CD4-positive, alpha-beta T cell (primary cell): ENCODE measurements at places on chromosomes 13 and 19. TPM values are rescaled to one million over a fixed set of nuclear protein-coding genes. Genes with fewer than 3 reads are reported as not detected.

DNA sequence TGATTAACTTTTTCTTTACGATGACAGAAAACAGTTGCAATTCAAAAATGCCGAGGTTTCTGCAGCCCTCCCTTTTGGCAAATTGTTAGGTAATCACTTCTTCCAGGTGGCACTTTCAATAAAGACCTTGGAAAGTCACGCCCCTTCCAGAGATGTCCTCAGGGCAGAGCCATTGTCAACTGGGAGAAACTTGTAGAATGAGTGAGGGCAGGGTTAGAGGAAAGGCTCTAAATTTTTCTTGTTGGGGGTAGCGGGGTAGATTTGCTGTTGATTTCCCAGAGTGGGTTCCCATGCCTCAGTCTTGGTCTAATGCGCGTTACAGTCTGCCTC is 421.1 kb downstream of the FGF9 start:
- DNase-seq, result no peak

DNA sequence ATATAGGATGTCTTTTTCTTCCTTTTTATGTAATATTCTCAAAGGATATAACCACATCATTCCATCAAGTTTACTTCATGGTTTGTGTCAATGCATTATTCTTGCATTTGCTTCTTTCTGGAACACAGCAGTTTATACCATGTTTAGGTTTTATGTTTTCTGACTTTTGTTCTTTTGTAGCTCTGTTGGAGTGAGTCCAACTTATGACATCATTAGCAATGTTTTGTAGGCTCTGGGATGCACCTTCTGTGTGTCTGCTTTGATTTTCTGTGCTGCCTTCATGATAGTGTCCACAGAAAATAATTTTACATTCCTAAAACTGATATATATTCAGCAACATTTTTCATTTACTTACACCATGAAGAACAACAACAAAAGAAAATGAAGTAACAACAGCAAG is 68.9 kb downstream of the SHISA2 start:
- no peak for DNase-seq

DNA sequence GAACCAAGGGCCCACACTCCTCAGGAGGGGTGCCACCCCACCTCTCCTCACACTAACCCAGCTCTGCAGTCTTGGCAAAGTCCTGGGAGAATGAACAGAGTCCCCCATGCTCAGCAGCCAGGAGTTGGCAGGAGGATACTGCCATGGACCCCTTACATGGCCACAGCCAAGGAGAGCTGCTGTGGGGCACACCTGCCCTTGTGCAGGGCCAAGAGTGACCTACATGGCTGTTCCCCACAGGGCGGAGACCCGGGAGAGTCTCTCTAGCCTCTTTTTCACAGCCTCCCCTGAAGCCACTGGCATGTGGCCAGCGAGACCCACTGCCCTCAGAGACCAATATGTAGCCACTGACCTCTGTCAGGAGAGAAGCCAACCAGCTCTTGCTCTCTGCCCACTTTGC is 45.9 kb upstream of the VSTM2B start:
- no peak for DNase-seq

DNA sequence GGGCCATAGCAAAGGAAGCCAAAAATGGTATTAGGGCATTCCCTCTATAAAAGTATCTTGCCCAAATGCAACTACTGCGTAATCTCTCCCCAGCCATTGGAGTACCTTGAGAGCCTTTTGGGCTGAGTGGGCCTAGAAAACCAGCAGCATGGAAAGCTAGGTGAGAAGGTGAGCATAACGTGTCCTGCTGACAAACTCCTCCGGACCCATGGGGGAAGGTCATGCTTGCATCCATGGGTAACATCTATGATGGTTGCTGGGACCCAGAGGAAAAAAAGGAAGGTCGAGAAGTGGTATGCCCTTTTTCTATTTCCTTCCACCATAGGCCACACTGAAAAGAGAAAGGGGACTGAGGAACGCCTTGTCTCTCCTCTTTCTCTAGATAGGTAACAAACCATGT is 57.4 kb downstream of the ZNF728 start:
- no peak for DNase-seq

GRCh38 chr19:17720440-17720839 is 1.2 kb downstream of the MAP1S start:
- no peak for DNase-seq

DNA sequence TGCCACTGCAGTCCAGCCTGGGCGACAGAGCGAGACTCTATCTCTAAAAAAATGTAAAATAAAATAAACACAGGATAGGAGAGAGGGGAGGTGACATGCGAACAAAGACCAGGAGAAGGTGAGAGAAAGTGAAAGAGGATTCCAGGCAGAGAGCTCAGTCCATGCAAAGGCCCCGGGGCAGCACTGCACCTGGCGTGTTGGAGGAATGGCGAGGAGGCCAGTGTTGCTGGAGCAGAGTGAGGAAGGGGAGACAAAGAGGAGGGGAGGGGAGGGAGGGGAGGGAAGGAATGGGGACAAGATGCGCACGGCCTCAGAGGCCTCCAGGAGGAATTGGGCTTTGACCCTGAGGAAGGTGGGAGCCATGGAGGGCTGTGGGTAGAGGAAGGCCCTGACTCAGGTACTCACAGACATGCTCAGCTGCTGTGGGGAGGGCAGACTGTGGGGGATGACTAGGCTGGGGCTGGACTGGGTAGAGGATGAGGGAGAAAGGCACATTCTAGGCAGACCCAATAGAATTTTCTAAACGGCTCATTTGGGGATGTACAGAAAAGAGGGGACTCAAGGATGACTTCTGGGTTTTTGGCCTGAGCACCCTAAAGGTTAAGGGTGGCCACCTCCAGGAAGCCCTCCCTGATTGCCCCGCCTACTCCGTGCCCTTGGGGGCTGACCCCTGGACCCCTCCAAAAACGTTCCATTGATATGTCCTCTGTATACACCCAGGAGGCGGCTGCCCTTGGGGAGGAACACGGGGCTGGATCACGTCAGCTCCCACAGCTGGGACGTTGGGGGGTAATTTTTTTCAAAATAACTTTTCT is 43.9 kb downstream of the PTPRS start:
- no peak for DNase-seq

DNA sequence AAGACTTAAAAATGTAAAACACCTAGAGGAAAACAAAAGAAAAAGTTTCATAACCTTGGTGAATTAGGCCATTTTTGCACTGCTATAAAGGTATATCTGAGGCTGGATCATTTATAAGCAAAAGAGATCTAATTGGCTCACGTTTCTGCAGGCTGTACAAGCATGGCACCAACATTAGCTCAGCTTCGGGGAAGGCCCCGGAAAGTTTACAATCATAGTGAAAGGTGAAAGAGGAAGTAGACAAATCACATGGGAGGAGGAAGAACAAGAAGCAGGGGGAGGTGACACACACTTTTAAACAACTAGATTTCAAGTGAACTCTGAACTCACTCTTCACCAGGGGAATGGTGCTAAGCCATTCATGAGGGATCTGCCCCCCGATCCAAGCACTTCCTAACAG is 1358.5 kb upstream of the PCDH9 start:
- no peak for DNase-seq

DNA sequence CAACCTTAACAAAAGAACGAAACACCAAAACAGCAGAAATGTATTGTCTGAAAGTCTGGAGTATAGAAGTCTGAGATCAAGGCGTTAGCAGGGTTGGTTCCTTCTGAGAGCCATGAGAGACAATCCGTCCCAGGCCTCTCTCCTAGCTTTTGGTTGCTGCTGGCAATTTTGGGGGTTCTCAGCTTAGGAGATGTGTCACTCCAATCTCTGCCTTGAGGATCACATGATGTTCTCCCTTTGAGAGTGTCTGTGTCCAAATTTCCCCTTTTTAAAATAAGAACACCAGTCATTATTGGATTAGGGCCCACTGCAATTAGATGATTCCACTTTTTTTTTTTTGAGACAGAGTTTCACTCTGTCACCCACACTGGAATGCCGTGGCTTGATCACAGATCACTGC is 10.1 kb downstream of the KCNN1 start:
- no peak for DNase-seq

DNA sequence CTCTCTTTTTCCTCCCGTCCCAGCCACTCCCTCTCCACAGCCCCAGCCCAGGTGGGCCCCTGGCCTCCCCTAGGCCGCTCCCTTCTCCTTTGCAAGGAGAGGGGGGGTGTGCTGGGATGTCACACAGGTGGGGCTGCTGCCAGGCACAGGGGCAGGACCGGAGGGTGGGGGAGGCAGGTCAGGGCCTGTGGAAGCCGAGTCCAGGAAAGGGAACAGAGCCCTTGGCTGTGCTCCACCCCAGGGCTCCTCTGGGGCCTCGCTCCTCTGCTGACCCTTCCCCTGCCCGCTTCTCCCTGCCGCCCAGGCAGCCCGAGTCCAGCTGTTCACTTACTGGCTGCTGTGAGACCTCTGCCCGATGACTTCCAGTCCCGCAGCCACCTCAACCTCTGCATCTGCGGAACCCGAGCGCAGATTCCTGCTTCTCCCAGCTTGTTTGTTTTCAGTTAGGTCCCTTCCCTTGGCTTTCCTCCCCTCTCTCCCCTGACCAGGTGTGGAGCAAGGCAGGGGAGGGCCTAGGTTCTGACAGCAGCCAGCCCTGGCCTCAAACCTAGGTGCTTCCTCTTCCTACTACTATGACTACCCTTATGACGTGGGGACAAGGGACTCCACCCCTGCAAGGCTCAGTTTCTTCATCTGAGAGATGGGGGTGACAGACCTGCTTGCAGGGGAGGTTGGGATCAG is 850 bp upstream of the KLK11 start:
- DNase-seq, result no peak

- DNase-seq, result no peak
Measured at GRCh38 chr13:33119856-33120543, 103.8 kb downstream of the KL start.

- no peak for DNase-seq
Measured at GRCh38 chr13:110304256-110304655, 2.7 kb downstream of the COL4A1 start.

GRCh38 chr13:26221399-26221720 is 754 bp downstream of the RNF6 start:
- no peak for DNase-seq

DNA sequence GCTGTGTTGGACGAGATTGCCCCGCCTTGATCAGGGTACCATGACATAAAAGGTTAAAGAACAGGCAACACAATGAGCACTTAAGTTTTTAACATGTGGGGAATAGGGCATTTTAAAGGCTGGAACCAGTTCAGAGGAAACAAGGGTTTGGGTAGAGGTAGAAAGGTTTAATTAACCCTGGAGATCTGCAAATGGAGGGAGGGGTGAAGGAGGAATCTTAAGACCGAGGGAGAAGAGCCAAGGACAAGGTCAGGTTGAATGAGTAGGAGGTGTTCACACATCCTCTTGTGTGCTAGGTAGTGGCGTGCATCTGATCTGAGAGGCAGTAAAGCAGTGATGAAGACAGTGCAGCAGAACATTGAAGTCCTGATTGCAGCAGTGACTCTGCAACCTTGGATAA is 28.5 kb downstream of the SKA3 start:
- no peak for DNase-seq

DNA sequence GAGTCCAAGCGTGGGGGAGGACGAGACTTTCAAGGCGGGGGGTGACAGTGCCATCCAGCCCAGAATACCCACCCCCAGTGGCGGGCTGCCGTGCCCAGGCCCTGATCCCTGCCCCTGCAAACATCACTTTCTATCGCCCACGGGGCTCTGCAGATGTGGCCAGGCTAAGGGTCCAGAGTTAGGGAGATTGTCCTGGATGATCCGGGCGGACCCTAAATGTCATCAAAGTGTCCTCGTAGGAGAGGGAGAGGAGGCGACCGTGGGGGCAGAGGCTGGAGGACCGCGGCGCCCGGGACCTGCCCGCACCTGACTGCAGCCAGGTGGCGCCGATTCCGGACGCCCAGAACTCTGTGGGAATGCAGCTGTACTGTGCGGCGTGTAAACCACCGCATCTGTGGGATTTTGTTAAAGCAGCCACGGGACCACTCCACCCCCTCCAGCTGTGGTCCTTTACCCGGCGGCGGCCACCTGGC is 32.4 kb downstream of the GJA3 start:
- no peak for DNase-seq

The BRSK1 gene
- 2.6 TPM for total RNA-seq

The CFD gene
- 2.3 TPM for total RNA-seq

The TJP3 gene
- total RNA-seq, result 9.0 TPM

The CEACAM21 gene
- 34.9 TPM for total RNA-seq

The RNF225 gene
- not detected for total RNA-seq

The GRK1 gene
- total RNA-seq, result not detected

The MAST3 gene
- total RNA-seq, result 16.4 TPM
